A673 (cell line): ENCODE measurements at places on chromosomes 1 and 21.

DNA sequence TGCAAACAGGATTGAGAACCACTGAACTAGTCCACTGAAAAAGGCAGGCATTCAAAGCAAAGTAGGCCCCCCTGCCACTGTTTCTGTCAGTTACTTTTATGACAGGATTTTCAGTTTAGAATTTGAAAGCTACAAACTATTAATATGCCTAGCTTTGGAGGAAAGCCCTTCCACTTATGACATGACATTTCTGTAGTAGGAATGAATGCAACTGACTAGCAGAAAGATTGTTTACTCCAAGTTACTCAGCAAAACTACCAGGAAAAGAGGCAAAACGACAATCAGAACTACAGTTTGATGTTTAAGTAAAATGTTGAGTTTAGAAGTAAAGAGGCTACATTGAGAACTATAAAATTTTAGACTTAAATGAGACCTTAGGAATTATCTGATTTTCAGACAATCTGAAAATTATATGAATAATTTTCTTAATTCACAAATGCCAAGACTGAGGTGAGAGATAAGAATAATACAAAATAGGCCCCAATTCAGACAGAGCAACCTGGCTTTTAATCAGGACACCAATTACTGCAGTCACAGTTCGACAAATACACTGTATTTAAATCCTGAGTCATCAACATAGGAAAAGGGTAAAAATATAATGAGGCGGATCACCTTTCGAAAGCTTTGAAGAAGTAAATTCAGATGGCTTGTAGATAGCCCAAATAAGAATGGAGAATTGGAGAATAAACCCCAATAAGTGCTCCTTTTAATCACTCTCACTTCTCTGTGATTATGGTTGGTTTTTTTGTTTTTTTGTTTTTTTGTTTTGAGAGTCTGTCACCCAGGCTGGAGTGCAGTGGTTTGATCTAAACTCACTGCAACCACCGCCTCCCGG is 2.2 kb downstream of the PRKAB2 start:
- no peak for DNase-seq

GRCh38 chr1:184291701-184292100 is 95.1 kb upstream of the C1orf21 start:
- no peak for DNase-seq

GRCh38 chr1:52140633-52141512 is 1.0 kb upstream of the ZFYVE9 start:
- DNase-seq: no peak

GRCh38 chr1:219909476-219909875 is 18.9 kb downstream of the SLC30A10 start:
- DNase-seq: no peak

DNA sequence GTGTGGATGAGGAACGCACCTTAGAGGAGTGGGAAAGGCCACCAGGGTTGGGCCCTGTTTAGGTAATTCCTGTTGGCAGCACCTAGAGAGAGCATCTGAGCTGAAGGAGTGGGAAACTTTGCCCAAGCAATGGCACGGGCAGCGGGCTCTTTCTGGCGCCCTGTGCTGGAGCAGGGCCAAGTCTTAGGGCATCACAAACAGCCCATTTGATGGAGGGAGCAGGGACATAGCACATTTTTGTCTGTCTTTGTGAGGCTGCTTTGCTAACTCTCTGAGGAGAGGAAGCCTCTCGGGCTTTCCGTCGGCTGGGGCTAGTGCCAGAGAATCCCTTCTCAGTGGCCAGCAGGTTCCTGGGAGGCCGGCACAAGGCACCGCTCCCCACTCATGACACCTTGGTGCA is 22.5 kb upstream of the CNTN2 start:
- no peak for DNase-seq

GRCh38 chr1:234665975-234666605 is 56.1 kb upstream of the IRF2BP2 start:
- DNase-seq: no peak

- no peak for DNase-seq
Measured at GRCh38 chr1:9065213-9065751, 4.2 kb downstream of the SLC2A5 start.

DNA sequence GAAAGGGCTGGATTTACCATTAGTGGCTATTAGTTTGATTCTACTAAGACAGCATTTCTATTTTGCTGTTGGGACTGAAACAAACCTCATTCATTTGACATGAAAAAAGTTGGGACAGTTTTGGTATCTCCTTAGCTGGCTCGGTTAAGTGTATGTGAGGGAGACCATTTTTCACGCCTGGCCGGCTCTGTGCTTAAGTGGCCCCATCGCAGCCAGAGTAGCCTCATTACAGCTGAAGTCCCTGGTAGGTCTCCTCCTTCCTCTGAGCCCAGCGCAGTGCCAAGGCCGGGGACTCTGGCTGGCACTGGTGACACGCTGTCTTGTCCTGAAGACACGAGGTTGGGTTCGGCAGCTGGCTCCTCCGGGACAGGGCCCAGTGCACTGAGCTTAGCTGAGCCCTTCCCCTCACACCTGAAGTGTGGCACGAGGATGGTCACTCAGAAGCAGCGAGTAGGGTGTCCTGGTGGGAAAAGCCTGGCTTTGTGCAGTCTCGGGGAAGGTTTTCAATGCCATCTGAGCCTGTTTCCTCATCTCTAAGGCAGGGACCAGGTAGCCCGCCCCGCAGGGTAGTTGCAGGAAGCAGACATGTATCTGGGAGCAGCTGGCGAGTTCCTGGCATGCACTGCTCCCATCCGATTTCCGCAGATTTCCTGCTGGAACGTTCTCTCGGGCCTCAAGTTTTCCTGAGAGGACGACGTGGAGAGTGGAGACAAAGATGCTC is 196.5 kb downstream of the DYRK1A start:
- DNase-seq: no peak

DNA sequence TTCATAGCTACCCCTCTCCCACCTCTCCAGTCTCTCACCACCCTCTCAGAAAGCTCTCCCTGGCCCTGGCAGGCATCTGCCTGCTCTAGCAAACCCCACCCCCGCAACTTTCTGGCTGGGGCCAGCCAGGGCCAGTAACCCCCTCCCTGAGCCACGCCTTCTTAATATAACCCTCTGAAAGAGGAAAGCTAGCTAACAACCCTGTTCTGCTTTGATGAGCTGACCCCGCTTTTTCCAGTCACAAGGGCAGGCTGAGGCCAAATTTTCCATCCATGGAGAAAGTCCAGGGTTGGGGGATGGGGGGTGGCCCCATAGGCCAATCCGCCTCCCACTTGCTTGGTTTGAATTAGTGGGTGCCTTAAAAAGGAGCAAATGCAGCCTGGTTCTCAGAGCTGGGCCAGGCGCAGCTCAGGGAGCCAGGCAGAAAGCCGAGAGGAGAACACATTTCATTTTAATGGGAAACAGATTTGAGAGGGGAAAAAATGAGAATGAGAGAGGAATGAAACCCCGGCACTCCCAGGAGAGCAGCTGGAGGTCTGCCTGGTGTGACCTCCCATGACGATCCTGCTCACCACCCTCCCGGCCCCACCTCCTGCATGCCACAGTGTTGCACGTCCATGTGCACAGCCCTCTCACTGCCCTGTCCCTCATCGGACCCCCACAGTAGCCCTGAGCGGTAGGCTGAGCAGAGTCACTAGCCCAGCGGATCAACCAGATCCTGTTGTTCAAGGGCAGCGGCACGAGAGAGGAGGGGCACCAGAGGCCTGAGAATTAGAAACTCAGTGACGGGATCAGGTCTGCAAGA is 62.3 kb downstream of the OPTC start:
- DNase-seq: no peak

DNA sequence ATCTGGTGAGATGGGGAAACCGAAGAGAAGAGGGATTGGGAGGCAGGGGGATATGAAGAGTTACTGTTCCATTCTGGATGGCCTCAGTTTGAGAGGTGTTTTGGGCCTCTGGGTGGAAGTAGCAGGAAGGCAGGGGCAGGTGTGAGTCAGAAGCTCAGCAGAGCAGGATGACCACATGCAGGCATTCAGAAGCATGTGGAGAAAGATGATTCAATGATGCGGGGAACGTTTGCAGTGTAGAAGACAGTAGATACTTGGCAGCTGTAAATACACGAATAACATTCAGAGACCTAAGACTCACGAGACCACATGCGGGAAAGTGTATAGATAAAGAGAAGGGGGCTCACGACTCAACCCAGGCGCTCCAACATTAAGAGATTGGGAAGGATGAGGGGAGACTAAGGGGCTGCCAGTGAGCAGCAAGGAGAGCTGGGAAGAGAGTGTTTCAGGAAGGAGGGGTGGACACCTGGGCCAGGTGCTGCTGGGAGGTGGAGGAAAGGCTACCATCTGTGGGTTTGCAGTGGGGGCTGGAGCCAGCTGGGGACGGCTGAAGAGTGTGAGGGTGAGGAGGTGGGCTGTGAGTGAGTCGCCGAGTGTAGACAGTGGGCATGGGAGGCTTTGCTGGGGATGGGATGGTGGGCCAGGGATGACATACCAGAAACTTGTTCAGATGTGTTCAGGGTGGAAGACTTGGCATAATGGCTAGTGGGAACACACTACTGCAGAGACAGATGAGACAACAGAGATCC is 5.8 kb upstream of the EPS8L3 start:
- DNase-seq: no peak

GRCh38 chr21:34523019-34523555 is 11.1 kb upstream of the KCNE1 start:
- DNase-seq: no peak

GRCh38 chr1:221725735-221726672 is 15.9 kb downstream of the DUSP10 start:
- no peak for DNase-seq

- DNase-seq: no peak
Measured at GRCh38 chr1:193747579-193747978, 561.2 kb upstream of the B3GALT2 start.

GRCh38 chr21:44703731-44704635 is 7.0 kb downstream of the KRTAP10-12 start:
- no peak for DNase-seq

GRCh38 chr1:107572674-107573211 is 392.2 kb downstream of the VAV3 start:
- peak; percentile 50 for DNase-seq

GRCh38 chr1:8259498-8260290 is 58.2 kb upstream of the SLC45A1 start:
- no peak for DNase-seq

DNA sequence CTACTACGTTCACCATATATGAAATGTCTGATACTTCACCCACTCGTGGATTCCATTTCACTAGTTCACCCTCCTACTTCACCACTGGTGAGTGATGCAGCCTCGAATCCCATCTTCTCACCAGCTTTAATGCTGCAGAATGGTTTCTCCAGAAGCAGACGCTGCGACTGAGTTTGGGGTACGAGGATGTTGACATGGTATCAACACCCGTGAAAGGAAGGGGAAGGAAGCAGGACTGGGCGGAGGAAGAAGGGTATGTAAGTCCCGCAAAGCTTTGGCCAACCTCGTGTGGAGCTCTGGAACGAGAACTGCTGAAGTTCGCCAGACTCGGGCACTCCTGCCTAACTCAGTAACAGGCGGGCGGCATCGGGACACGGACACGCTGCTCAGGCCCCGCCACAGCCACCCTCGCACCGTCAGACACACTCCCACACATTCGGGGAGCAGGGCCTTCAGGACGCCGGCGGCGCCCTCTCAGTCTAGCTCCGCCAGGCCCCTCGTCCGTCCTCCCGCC is 833 bp upstream of the DIP2A start:
- peak; percentile 42 for DNase-seq

DNA sequence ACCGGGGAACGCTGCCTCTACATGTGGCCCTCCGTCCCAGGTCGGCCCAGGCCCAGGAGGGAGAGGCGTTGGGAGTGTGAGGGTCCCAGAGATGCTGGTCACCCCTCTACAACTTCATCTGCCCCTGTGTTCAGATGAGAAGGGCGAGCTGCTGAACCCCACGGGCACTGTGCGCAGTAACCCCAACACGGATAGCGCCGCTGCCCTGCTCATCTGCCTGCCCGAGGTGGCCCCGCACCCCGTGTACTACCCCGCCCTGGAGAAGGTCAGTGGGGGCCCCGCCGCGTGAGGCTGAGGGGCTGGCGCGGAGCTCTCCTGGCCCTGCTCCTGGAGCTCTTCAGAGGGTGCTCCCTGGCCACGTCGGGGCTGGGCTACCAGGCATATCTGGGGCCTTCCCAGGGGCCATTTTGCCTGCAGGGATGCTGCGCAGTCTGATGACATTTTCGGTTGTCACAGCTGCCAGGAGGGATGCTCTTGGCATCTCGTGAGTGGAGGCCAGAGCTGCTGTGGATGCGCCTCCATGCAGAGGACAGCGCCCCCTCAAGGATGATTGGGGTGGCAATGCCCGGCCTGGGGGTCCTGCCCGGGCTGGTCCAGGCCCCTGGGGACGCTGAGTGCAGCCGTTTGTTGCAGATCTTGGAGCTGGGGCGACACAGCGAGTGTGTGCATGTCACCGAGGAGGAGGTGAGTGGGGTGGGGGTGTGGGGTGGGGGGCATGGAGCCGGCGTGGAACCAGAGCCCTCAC is 68.6 kb downstream of the PIK3CD start:
- DNase-seq: no peak

DNA sequence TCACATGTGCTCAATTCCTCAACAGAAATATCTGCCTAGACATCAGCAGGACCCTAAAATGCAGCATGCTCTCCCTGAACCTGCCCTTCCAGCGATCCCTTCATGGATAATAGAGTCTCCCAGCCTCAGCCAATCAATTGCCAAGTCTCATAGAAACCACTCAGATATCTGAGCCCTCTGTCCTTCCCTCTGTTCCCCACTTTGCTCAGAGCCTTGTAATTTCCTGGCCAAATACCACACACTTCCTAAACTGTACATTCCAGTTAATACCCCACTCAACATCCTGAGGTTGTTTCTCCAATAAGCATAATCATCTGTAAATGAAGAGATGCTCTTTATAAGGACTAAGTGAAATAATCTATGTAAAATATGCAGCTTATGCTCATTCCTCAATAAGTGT is 59.3 kb upstream of the PTGFRN start:
- DNase-seq: no peak

DNA sequence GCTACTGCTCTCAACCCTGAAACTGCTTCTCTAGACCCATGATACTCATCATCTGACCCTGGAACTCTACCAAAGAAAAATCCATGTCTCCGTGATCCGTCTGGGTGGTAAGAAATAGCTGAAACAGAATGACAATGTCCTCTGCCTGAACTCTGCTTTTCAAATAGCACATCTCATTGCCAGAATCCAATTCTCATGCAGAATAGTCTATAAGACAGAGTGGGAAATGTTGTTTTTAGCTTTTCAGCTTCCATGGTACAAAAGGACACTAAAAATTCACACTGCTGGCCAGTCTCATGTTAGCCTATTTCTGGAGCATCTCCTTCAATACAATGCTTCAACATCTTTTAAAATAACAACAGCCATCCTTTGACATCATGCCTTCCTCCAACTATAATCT is 1355.8 kb upstream of the PRMT6 start:
- DNase-seq: no peak

- no peak for DNase-seq
Measured at GRCh38 chr1:104593413-104594187, 843.9 kb downstream of the AMY1C start.

GRCh38 chr1:209103092-209103491 is 480.4 kb upstream of the CAMK1G start:
- no peak for DNase-seq

GRCh38 chr1:247966532-247967204 is 1.6 kb downstream of the OR2AK2 start:
- DNase-seq: no peak

- DNase-seq: no peak
Measured at GRCh38 chr1:67955591-67955990, 94.8 kb downstream of the DIRAS3 start.
